Stimulated activated CD4-positive, alpha-beta T cell treated with anti-CD3 and anti-CD28 coated beads, Interleukin-1b, Interleukin-23, amount 100 ng/mL, for 1 hour (primary cell): ENCODE measurements at places on chromosomes 4 and X.

DNA sequence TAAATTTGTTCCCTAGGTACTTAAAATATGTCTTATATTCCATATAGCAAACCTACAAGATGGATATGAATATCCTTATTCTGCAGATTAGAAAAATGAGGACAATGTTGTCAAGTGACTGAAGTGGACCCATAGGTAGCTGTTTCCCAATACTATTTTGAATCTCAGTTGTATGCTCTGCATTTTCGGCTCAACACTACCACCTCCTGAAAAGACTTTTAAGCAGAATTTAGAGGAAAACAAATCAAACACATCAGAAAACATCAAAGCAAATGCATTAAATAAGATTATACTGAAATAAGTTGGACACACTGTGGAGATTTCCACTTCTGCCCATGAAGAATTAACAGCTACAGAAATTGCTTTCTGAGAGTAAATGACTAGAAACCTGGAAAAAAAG lies 488.7 kb downstream of the TRIML1 start:
- no peak for DNase-seq

DNA sequence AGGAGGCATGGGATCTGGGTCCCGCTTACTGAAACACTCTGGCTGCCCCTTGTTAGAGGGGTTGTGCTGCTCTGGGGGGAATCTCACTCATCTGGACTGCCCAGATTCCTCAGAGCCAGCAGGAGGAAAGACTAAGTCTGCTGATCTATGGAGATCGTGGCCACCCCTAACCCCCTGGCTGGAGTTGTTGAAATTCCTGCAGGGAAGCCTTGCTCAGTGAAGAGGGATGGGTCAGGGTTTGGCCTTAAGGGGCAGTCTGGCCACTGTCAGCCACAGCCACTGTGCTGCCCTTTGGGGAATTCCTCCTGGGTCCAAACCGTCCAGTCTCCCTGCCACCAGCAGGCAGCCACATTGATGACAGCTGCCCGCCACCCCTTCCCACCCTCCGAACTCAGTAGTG lies 362.0 kb upstream of the AMOT start:
- no peak for DNase-seq

DNA sequence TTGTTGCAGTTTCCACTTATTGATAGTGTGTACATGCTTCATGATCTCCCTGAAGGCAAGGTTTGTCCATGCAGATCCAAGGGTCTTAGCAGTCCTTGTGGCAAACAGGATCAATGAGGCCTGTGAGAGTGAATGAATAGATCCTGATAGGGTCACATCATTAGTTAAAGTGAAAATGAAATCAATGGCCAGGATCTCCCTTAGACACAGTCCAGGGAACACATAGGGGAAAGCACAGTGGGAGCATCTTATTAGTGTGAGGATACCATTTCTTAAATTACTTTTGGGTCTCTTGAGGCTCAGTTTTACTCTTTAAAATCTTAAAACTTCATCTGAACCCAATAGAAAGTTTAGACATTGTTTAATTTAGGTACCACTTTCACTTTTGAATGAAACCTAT lies 59.3 kb downstream of the ARHGAP6 start:
- no peak for DNase-seq

DNA sequence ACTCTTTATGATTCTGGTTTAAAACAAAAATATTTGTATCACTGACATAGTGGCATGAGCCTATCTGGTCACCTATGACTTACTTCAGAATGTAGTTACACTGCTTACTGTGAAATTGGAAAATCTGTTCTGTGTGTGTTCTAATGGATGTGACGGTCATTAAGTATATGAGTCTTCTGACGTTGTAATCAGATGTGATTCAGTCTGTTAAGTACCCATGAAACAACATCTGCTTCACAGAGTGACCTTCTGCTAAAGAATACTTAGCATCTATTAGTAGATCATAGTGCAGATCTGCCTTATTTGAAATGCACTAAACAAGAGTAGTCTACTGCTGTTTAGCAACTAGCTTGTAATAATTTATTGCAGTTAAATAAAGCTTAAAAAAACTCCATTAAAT lies 317.1 kb downstream of the DCTD start:
- no peak for DNase-seq

DNA sequence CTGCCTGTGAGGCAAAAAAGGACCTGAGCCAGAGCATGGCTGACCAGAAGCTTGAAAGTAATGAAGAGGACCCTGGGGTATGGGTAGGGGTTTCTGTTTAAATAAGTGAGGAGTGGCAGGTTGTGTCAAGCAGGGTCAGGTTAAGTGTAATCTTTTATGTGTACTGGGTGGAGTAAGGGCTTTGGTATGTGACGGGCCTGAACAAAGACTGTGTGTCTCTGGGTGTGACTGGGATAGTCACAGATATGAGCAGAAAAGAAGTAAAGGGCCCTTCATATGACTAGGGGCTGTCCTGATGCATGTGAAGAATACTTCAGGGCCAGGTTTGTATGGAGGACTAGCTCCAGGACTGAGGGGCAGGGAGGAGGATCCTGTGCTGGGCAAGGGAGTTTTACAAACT lies 82.4 kb downstream of the ITIH6 start:
- DNase-seq: no peak
